ENCODE measurements at places on chromosomes 5 and 9.

DNA sequence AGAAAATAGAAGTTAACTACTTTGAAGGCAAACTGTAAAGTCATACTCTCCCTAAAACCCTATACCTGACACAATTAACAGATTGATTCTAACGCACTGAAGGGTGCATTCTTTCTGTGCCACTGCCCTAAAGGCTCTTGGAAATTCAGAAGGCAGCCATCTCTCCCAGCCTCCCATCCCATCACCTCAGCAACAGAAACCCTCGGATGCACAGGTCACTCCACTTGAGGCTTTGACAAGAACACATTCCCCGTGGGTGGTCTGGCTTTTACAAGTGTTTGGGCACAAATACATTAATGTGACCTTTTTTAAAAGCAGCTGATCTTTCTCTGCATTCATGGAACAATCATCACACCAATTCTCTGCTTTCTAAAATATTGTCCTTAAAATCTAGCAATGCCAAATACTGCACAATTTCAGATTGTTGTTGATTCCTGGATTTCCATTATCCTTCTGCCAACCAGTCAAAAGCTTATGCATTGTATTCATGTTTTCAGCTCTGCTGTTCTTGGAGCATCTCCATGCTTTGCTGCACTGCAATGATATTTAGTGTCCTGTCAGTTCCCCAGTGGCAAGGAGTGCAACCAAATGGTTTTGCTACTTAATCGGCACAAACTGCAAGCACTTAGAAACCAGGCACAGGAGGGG is 175.6 kb downstream of the TMEM161B start:
- no peak for DNase-seq

GRCh38 chr9:106878934-106879333 is 16.0 kb downstream of the ZNF462 start:
- DNase-seq: no peak

DNA sequence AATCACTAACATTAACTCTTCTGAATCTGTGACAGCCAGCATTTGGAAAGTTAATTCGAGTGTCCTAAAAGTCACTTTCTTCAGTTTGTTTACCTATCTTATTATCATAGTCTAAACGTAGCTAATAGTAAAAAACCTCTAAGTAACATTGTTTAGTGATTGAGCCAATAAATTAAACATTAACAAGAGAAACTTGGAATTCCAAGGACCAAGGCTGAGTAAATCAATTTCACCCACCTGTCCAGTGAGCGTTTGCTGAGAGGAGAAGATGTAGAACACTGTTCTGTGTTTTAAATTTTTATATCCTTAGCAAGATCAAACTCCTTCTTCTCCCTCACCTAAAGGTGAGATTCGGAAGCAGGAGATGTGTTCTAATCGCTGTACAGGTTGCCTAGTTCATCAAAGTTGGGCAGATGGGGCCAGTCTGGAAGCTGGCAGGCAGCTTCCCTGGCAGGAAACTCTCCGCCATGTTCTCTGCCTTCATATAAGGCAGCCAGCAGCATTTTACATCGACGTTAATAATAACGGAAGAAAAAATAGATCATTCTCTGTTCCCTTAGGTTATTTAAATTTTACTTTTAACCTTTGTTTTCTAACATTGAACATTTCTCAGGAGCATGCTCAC is 89.2 kb downstream of the DAPK1 start:
- DNase-seq: no peak

DNA sequence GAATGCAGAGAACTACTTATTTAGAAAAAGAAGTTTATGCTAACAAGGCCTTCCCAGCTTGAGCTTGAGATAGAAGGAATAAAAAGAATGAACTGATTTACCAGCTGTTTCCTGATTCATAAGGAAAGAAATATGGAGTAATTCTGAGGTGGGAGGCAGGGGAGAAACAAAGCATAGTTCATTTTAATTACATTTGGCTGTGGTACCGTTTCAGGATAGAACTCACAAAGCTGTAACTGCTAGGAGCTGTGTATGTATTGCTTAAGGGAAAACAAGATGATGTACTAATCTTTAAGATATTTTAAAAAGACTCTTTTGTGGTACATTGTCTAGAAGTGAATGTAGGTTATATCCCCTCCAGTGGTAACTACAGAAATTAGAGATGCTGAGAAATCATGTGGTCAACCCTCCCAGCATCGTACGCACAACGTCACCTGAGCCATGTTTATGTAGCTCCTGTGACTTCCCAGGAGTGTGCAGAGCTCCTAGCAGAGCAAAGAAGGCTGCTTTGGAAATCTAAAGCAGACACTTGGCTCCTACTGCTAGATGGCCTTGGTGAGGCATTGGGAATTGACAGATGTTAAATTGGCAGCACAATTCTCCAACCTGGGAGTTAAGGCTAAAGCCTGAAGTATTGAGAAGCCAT is 208.3 kb upstream of the VLDLR start:
- DNase-seq: no peak

- DNase-seq: no peak
Observed at GRCh38 chr5:178241688-178242231, 9.2 kb upstream of the PHYKPL start.

- no peak for DNase-seq
Observed at GRCh38 chr5:4044881-4045280, 449.2 kb downstream of the IRX1 start.

GRCh38 chr5:96936431-96937320 is 796 bp downstream of the LNPEP start:
- peak; percentile 23 for DNase-seq

- DNase-seq: no peak
Observed at GRCh38 chr5:36883894-36884462, 7.4 kb downstream of the NIPBL start.

- DNase-seq: peak; percentile 48
Observed at GRCh38 chr5:119743927-119744326, 114.6 kb downstream of the FAM170A start.

DNA sequence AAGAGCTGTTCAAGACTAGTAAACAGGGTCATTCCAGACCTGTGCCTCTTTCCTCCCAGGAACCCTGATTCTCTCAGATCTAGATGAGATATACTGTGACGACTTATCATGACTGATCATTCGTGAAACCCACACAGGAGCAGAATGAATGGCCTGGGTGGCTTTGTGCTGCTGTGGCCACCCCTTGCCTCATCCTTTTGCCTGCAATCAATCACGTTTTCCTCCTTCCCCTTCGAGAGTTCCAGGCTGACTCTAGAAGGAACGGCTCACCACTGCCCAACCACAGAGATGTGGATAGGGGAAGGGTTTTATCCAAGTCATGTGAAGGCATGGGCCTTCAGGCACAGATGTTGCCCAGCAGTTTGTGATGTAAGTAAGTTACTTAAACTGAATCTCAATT is 5.8 kb downstream of the ANXA6 start:
- peak; percentile 95 for DNase-seq
